CD4-positive, alpha-beta memory T cell (primary cell): ENCODE measurements at places on chromosomes 12 and 14. TPM values are rescaled to one million over a fixed set of nuclear protein-coding genes. Genes with fewer than 3 reads are reported as not detected.

DNA sequence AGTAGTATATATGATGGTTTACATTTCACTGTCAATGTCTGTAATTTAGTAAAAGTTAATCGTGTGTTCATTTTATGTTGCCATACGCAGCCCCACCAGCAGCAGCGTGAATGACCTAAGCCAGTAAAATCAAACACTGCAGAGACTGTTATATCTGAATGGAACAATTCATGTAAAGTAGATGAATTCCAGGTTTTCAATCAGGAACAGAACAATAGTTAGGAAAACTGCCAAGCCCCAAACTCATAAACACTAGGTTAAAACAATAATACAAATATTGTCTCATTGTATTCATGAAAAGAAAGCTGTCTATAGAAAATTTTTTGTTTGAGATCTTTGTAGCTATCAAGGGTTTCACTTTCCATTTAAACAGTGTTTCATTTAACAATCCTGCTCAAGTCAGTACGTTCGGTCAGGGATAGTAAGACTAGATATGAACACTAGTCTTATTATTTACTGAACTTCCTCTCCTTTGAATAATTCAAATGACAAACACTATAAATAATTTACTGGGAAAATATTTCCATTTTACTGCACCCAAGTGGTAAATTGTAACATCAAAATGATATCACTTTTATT is 256.8 kb upstream of the FLRT2 start:
- no peak for DNase-seq

GRCh38 chr14:77478796-77479195 is 19.8 kb downstream of the ISM2 start:
- DNase-seq = no peak

- no peak for DNase-seq
These were observed 825.7 kb downstream of the AACS start for GRCh38 chr12:125890971-125891370.

DNA sequence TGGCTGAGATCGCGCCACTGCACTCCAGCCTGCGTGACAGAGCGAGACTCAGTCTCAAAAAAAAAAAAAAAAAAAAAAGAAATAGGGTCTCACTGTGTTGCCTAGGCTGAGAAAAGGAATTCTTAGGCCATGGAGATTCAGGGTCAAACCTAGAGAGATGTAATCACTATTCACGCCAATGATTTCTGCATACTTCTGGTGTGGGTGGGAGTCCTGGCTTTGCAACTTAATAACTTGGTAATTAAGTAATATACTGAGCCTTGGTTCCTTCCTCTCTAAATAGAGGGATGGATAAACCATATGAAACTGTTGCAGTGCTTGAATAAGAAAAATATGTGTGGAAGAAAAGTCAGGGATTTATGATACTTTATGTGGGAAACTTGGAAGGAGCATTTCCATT is 2.7 kb downstream of the ZNF410 start:
- DNase-seq = no peak

GRCh38 chr12:69688471-69689427 is 10.4 kb downstream of the BEST3 start:
- no peak for DNase-seq

GRCh38 chr12:42498549-42499247 is 90.8 kb downstream of the PRICKLE1 start:
- no peak for DNase-seq

GRCh38 chr12:5912011-5912410 is 33.0 kb downstream of the ANO2 start:
- DNase-seq = no peak

GRCh38 chr12:104792570-104792969 is 165.5 kb downstream of the SLC41A2 start:
- no peak for DNase-seq

CCDC197 gene
- polyA plus RNA-seq = not detected

MUCL1 gene
- polyA plus RNA-seq = not detected

BMP4 gene
- 1.1 TPM for polyA plus RNA-seq

ETV6 gene
- 3.3 TPM for polyA plus RNA-seq

NOXRED1 gene
- not detected for polyA plus RNA-seq

NRXN3 gene
- polyA plus RNA-seq = not detected

PCED1B gene
- 46.6 TPM for polyA plus RNA-seq
